ENCODE measurements at places on chromosomes 1 and 21.

DNA sequence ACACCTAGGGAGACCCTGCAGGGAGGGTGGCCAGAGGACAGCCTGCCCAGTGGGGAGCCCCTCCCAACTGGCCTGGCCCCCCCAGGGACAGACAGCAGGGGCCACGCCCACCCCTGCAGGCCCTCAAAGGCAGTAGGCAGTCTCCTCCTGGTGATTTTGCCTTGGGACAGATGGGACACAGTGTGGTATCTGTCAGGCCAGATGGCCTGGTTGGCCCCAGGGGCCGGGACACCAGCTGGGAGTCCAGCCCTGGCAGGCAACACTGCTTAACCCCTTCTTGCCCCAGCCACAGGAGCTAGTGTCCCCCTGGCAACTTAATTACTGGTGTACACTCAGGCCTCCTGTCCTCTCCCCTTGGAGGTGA, 17.8 kb downstream of the IFFO2 start:
- DNase-seq = no peak

DNA sequence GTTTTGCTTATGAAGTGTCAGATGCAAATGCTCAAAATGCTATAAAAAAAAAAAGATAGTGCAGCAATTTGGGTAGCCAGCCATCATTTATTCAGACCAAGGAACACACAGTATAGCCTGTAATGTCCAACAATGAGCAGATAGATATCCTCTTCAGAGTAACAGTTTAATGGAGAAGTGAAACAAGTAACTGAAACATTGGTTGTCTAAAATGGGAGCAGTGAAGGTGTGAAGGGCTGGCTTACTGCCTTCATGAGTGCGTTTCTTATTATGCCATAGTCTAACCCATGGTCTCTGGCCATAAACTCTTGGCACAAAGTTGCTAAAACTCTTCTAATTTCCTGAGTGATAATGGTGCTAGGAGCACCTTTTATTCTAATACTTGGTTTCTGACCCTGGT, 11.4 kb downstream of the RGS5 start:
- DNase-seq = no peak

DNA sequence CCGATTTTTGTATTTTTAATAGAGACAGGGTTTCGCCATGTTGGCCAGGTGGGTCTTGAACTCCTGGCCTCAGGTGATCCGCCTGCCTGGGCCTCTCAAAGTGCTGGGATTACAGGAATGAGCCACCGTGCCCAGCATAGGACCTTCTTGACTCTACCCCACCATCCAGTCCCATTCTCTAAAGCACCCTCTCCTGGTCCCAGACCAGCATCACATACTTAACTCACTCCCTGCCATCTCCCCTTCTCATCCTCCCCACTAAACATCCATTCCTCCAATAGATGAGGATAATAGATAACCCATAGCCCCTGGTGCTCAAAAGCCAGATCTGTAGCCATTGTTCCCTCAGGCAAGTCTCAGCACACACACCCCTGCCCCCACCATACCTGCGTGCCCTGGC, 2.1 kb downstream of the ENTREP3 start:
- DNase-seq = no peak

- DNase-seq = no peak
Measured at GRCh38 chr21:14961502-14961901, 103.3 kb downstream of the NRIP1 start.

GRCh38 chr21:41692185-41692565, 74.7 kb downstream of the RIPK4 start:
- no peak for DNase-seq

Data from stimulated activated CD4-positive, alpha-beta T cell treated with anti-CD3 and anti-CD28 coated beads, Interleukin-15, amount 100 ng/mL, for 1 hour (primary cell).